ENCODE measurements at places on chromosomes 3 and 15.

DNA sequence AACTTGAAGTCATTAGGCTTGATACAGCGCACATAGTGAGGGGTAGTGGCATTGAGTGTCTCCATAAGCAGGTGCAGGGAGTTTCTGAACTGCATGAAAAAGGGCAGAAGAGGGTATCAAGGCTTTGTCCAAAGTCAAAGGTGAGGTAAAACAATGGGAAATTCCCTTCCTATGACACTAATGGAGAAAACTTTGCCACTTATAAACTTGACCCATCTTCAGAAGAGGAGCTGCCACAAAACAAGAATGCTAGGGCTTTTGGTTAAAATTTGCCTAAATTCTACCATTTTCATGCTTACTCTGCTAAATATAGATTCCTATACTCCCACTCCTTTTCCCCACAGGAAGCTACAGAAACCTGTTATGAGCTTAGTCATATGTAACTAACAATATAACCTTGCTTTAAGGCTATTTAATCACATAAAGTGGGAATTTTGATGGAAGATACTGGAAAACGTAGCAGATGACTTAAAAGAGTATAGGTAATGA is 87.5 kb upstream of the MYO5C start:
- DNase-seq, result peak; percentile 31

DNA sequence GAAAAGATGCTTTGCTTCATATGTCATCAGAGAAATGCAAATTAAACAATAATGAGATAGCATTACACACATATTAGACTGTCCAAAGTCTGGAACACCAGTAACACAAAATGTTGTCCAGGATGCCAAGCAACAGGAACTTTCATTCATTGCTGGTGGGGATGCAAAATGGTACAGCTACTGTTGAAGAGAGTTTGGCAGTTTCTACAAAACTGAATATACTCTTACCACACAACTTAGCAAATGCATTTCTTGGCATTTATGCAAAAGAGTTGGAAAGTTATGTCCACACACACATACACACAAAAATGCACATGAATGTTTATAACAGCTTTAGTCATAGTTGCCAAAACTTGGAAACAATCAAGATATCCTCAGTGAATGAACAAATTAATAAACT is 195.2 kb upstream of the MME start:
- DNase-seq, result no peak

GRCh38 chr3:66795365-66795764 is 202.7 kb upstream of the KBTBD8 start:
- no peak for DNase-seq

DNA sequence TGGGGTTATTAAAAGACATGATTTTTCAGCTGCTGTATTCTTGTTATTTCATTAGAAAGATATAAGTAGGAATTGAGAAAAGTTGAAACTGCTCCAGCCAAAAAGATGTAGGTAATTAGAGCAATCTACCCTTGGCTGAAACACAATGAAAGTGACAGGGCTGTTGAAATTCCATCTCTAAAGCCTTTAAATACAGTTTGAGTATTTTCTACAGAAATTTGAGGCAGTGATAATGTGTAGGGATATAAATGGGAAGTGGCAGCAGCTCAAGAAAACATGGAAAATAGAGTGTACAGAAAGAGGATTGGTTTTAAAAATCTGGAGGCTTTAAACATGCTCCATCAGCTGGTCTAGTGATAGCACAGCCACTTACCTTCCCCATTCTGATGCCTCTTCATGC is 22.8 kb upstream of the UNC13C start:
- DNase-seq, result no peak

DNA sequence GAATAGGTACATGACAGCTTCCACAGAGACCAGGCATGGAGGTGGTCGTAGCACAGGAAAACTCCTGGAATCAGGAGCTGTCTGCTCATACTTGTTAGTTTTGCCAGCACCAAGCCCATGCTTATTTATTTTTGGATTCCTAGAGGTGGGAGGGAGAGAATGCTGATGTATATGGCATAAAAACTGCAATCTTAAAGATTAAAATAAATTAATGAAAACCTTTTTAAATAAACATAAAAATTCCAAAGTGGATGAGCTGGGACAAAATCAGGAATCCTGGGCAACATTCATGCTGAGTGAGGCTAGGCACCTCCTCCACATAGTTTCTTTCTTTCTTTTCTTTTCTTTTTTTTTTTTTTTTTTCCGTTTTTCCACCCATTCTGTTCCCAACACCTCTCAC is 14.3 kb upstream of the BCL6 start:
- no peak for DNase-seq

GRCh38 chr3:132368962-132369361 is 48.3 kb upstream of the DNAJC13 start:
- no peak for DNase-seq

GRCh38 chr15:59687836-59688235 is 1.3 kb downstream of the BNIP2 start:
- DNase-seq, result peak; percentile 32
